Gastrocnemius medialis (tissue), 4 donors: ENCODE measurements at places on chromosomes 4 and X. TPM values are rescaled to one million over a fixed set of nuclear protein-coding genes. Genes with fewer than 3 reads are reported as not detected.

STAP1 gene
- total RNA-seq: not detected

DNA sequence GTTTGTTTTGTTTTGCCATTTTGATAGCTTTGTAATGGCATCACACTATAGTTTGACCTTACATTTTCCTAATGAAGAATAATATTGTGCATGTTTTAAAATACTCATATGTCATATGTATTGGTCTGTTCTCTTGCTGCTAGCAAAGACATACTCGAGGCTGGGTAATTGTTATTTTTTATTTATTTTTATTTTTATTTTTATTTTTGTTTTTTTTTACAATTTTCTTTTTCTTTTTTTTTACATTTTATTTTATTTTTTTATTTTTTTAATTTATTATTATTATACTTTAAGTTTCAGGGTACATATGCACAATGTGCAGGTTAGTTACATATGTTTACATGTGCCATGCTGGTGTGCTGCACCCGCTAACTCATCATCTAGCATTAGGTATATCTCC is 104.6 kb upstream of the GRID2 start:
- DNase-seq: no peak
- H3K36me3 ChIP-seq: no peaks in the 10 kb centered on the region
- no peak overlapping the region for H3K4me3 ChIP-seq
- no peak overlapping the region for H3K27ac ChIP-seq

- H3K4me3 ChIP-seq: no peak overlapping the region
- DNase-seq: no peak
- peaks cover 66% of the 10 kb centered on the region for H3K27me3 ChIP-seq
- no peaks in the 10 kb centered on the region for H3K36me3 ChIP-seq
Measured at GRCh38 chrX:137425273-137425902, 140.5 kb upstream of the ZIC3 start.

GRCh38 chrX:118652717-118653116 is 74.7 kb upstream of the IL13RA1 start:
- H3K4me3 ChIP-seq: no peak overlapping the region
- no peaks in the 10 kb centered on the region for H3K27me3 ChIP-seq
- H3K36me3 ChIP-seq: no peaks in the 10 kb centered on the region
- H3K4me1 ChIP-seq: no peaks in the 10 kb centered on the region
- no peak overlapping the region for H3K27ac ChIP-seq

GRCh38 chr4:159443975-159444374 is 341.1 kb downstream of the RAPGEF2 start:
- H3K36me3 ChIP-seq: no peaks in the 10 kb centered on the region
- DNase-seq: no peak
- peaks cover 5% of the 10 kb centered on the region for H3K4me1 ChIP-seq
- no peak overlapping the region for H3K27ac ChIP-seq

- DNase-seq: no peak
Measured at GRCh38 chr4:28010577-28011240, 1150.1 kb downstream of the STIM2 start.
